ENCODE measurements at places on chromosomes 2 and 18. TPM values are rescaled to one million over a fixed set of nuclear protein-coding genes. Genes with fewer than 3 reads are reported as not detected.

Gene STK17B
- total RNA-seq = 31.0 TPM

Gene PDE1A
- total RNA-seq = 16.3 TPM

Gene SERPINB11
- total RNA-seq = not detected

Gene BBS5
- 8.0 TPM for total RNA-seq

Gene CNTNAP5
- not detected for total RNA-seq

Gene PUM2
- total RNA-seq = 18.3 TPM

Gene TEX44
- not detected for total RNA-seq

Gene HAAO
- total RNA-seq = not detected

Gene TUBB8B
- total RNA-seq = not detected

Gene CAPG
- total RNA-seq = 223 TPM

Gene ATOH8
- total RNA-seq = 50.1 TPM

Gene EML6
- total RNA-seq = 0.63 TPM

DNA sequence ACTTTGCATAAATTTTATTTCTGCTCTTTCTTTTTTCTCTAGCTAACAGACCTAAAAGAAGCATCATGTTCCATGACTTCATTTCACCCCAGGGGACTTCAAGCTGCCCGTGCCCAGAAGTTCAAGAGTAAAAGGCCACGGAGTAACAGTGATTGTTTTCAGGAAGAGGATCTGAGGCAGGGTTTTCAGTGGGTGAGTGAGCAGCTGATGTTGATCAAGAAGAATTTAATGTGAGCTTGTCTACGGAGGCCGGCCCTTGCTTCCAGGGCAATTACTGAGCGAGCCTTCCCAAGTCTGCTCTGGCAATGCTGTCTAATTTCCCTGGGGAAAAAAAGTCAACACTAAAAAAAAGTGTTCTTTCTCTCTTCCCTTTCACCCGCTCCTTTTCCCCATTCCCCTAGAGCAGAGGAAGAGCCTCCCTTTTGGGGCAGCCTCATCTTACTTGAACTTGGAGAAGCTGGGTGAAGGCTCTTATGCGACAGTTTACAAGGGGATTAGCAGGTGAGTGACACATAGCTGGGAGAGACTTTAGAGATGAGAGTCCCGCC lies 1.2 kb downstream of the CDK15 start:
- peak; percentile 85 for DNase-seq

- no peak for DNase-seq
Measured at GRCh38 chr2:32931945-32932709, 14.6 kb upstream of the LTBP1 start.

DNA sequence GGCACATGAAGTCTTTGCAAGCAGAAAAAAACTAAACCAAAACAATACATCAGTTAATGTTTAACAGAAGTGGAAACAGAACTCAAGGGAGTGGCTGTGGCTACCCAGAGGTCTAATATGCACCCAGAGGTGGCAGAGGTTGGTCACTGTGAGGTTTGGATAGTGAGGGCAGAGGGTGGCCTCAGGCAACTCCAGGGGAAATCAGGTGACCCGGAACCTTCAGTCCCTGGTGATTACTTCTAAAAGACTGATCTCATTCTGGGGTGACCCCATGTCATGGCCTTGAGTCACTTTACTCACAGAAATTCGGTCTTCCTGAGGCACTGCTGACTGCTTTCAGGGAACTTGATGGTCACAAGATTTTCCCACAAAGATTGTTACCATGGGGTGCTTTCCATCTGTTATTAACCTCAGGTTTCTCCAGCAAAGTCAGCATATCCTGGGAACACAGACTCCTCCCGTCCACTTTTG lies 99.4 kb downstream of the TMEM17 start:
- DNase-seq = no peak

DNA sequence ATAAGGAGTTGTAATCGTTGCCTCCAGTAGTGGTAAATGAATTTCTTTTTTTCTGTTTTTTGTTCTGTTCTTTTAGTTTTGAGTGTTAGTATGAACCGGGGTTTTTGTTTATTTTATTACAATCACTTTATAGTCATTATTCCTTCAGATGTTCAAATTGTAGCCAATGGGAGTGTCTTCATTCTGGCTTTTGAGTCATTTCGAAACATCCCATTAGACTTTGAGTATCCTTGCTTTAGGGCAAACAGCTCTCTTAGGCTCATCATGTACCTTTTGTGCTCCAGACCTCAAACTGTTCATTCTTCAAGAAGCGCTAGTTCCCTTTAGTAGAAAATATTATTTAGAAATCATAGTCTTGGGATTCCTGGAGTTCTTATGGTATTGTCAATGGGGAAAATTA lies 54.2 kb upstream of the PAX3 start:
- DNase-seq = no peak

DNA sequence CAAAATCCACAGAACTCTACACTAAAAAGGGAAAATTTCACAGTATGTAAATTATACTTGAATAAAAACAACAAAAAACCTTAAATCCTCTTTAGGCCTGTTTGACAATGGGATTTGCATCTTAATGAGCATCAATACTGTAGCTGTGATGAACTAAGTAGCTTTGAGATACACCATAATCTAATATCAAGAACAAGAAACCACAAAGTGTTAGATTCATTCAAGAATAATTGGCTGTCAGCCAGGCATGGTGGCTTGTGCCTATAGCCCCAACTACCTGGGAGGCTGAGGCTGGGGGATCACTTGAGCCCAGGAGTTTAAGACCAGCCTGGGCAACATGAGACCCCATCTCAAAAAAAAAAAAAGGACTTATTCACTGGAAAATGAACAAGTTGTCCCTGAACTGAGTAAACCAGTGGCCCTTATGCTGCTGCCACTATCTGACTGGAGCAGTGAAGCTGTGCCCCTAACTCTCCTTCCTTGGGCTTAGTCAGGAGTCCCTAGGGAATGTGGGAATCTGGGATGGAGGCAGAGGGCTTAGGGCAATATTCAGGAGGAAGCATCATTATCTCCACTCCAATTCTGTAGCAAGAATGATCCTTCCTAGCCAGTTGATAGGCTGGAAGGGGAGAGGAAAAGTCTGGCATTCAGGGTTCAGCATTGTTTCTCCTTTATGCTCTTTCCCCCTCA lies 88.5 kb downstream of the PRKCE start:
- DNase-seq = no peak

GRCh38 chr2:28650266-28650584 lies 101.4 kb upstream of the PPP1CB start:
- DNase-seq = no peak

DNA sequence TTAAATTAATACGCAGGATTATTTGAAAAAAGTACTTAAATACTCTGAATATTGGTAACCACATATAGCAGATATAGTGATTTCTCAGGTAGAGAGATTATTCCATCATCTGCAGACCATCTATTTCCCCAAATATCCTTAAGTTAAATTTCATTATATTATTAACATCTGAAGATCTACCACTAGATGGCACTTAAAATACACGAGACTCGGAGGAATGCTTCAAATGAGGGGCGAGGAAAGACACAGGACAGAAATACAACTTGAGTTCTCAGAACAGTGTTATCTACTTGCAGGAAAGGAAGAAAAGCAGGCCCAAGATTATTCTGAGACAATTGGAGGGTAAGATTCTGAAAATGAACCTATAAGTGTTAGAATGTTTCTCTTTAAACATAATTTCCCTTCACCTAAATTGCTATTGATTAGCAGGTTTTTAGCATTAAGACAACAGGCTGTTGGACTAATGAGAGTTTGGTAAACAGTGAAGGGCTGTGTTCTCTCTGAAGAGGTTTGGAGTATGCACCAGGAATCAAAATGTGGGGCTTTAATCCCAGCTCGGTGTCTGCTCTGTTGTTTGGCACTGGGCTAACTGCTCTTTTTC lies 76.9 kb upstream of the GCFC2 start:
- peak; percentile 59 for DNase-seq

GRCh38 chr18:38257661-38258060 lies 692.1 kb upstream of the CELF4 start:
- DNase-seq = no peak

DNA sequence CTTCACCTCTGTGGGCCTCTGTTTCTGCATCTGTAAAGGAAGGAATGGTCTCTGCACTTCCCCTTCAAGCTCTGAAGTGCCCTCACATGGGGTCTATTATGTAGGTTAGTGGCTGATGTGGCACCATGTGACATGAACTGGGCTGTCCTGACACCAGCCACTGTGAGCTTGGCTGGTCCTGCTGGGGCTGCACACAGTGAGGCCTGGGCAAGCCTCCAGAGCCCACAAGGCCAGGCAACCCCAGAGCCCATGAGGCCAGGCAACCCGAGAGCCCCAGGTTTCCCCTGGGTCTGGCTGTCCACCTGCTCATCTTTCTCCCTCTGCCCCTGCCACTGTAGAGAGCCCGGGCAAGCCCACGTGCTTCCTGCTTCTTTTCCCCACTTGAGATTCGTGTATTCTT lies 150.1 kb upstream of the SMAD2 start:
- DNase-seq = no peak

GRCh38 chr18:72544092-72544886 lies at the start of gene CBLN2:
Gene CBLN2 (minus strand): TSS chr18:72544342. CDS start chr18:72542160, 2,182 bp downstream.
- DNase-seq = peak; percentile 79

DNA sequence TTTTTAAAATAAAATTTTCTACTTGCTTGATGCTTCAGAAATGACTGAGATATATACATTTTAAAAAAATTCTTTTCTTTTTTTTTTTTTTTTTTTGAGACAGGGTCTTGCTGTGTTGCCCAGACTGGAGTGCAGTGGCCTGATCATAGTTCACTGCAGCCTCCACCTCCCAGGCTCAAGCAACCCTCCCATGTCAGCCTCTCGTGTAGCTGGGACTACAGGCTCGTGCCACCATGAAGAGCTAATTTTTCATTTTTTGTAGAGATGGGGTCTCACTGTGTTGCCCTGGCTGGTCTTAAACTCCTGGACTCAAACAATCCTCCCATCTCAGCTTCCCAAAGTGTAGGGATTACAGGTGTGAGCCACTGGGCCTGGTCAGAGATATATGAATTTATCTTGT lies 12.9 kb downstream of the CYS1 start:
- no peak for DNase-seq

- DNase-seq = peak; percentile 37
Measured at GRCh38 chr2:224360801-224361251, 41.1 kb downstream of the FAM124B start.

DNA sequence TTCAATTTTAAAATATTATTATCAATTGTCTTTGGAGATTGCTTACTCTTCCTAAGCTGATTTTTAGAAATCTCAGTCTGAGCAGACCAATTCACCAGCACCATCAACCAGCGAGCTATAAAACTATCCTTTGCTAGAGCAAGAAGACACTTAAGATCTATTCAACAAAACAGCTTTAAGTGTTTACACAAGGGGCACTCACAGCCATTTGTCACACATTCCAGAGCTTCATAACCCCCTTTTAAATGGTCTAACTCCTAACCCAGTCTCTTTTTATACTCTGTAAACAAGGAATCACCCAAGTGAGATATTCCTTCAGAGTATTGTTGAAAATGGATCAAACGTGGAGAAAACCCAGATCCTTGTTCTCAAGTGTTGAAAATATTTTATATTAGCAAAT lies 1294.1 kb upstream of the CHAC2 start:
- DNase-seq = no peak

GRCh38 chr2:222912117-222912516 lies 51.3 kb downstream of the ACSL3 start:
- peak; percentile 44 for DNase-seq

GRCh38 chr2:73110168-73111072 lies 2.3 kb downstream of the RAB11FIP5 start:
- DNase-seq = peak; percentile 81

- peak; percentile 70 for DNase-seq
Measured at GRCh38 chr2:19863303-19864041, 38.3 kb downstream of the TTC32 start.

DNA sequence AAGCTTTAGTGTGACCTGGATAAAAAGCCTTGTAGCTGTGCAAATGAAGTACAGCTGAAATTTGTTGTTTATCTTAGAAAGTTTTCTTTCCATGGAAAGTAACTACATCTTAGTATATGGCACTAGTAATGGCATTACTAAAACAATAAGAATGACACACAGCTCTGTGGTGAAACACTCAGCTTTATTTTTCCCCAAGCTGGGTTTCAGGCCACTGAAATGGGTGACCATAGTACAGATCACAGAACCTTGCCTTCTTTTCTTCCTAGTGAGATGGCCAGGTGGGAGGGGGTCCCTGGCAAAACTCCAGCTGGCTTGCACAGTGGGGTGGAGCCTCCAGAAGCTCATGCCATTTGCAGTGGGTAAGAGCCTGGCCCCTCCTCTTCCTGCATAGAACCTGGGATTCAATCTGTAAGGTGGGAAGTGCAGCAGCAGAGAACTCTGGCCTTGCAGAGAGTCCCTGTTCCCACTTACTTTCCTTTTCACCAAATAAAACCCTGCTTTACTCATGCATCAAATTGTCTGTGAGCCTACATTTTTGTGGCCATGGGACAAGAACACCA lies 17.6 kb upstream of the GRP start:
- DNase-seq = peak; percentile 29
